M059J (cell line): ENCODE measurements at places on chromosomes 6 and 20. TPM values are rescaled to one million over a fixed set of nuclear protein-coding genes. Genes with fewer than 3 reads are reported as not detected.

DNA sequence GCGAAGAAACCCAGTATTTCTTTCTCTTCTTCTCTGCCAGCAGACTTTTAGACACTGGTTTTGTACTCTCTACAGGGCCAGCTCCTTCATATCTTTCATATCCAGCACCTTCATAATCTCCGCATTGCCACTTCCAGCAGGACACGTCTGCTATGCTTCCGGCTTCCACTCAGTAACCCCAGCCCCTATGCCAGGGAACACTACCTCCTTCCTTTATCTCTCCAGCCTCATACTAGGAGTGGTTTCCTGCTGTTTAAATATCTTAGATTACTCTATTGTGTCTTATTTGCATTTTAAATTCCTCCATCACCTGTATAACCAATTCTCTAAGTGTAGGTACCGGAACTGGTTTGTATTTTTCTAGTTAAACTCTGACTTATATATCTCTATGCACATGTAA, 667.8 kb upstream of the ID4 start:
- no peak for DNase-seq

GRCh38 chr20:12570371-12570770, 438.4 kb upstream of the SPTLC3 start:
- peak; percentile 34 for DNase-seq

DNA sequence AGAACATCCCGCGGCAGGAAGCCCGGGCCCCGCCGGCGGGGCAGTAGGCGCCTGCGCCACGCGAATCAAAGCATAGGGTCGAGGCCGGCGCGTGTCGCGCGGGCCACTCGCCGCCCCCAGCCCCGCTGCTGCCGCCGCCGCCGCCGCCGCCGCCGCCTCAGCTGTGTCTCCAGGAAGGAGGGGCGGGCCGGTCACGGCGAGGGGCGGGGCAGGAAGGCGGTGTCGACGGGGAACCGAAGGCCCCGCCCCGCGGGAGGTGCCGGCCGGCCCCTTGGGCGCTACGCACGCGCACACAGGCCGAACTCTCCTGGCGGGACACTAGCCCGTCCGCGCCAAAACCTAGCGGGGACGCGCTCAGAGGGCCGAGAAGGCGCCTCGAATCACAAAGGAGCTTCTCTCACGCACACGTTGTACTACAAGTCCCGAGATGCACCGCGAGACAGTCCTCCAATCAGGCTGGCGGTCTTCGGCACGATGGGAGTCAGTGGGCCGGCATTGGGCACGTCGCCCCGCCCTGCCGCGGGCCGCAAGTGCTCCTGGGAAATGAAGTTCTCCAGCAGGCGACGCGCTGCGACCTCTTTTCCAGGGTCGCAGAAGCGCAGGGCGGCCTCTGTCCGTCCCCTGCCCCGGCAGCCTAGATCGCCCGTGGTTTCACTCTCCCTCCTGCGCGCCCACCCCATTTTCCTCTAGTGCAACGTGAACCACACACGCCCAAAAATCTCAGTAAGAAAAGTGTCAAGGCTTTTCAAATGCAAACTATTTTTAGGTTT, at the start of gene RALGAPA2:
Gene RALGAPA2 (minus strand): TSS at position 171 of the 770 bp plus-strand sequence. CDS start 164 bp downstream, at position 7.
- DNase-seq: peak; percentile 99

GRCh38 chr6:52640916-52641315, 30.0 kb upstream of the TMEM14A start:
- DNase-seq: no peak

DNA sequence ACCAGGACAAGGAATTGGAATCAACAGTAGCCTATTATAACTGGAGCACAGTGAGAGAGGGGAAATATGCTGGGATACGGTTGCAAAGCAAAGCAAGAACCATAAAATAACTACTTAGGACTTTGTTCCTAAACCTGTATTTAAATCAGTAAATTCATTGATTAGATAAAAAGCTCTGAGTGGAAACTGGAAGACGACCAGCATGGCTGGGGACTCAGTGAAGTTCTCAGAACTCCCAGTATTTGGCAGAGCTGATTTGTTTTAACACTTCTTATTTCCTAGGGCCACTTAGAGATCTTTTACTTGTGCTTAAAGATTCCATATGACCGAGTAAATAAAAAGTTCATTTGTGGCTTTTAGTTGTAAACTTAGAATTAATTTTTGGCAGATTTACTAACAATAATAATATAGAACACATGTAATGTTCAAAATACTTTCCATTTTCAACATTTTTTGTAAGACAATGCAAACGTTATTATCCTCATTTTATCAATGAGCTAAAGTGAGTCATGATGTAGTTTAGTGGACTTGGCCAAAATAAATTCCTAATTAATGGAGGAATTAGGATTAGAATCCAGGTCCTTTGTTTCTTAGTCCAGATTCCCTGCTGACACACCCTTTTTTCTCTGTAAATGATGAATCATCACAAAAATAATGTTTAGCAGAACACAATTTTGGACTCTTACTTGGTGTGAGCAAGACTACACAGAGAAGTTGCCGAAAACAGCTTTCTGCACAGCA, 392.9 kb downstream of the GJA1 start:
- no peak for DNase-seq

DNA sequence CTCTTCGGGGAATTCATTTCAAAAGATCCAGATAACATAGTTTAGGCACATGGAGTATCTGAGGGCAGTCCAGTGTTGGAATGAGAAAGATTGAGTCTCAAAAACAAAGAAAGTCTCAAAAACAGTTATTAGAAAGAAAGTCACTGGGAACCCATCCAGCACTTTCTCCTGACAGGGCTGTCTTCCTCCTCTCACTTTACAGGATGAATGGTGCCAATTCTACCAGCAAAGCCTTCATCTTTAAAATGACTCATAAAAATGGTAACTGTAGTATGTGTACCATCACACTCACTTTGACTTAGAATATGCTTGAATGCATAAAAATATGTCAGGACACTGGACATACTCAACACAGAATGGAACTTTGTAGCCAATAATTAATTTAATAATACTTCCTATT, 71.3 kb downstream of the SLC22A3 start:
- peak; percentile 16 for DNase-seq

- no peak for DNase-seq
Observed at GRCh38 chr20:34636648-34637047, 40.2 kb downstream of the PIGU start.

GRCh38 chr6:20706238-20706938, 172.1 kb downstream of the CDKAL1 start:
- DNase-seq: peak; percentile 33

DNA sequence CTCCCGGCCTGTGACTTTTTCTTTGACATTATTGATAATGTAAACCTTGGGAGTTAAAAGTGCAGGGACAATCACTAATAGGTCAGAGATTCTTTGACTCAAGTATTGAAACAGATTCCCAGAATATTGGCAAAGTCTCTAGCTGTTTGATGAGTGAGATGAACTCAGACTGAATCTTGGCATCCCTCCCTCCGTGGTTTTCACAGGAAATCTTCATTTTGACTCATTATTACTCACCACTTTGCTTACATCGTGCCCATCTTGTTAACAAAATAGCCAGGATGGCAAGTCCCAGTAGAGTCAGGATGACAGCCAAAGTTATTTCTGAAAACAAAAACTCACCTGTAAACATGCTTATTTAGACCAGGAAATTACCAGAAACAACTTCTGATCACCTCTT, 2.0 kb downstream of the TSBP1 start:
- DNase-seq: peak; percentile 90

Gene SLC2A10
- 27.6 and 28.5 TPM in 2 replicates for total RNA-seq

Gene CRISP2
- total RNA-seq: not detected in 2 replicates
